Activated CD4-positive, alpha-beta T cell treated with anti-CD3 and anti-CD28 coated beads, Interleukin-2, amount 10 ng/mL, durations not matched to agents 7 days and 5 days (primary cell): ENCODE measurements at places on chromosomes 11 and 22. TPM values are rescaled to one million over a fixed set of nuclear protein-coding genes. Genes with fewer than 3 reads are reported as not detected.

Gene GPR83
- total RNA-seq, result 0.06 TPM

Gene ZNRD2
- total RNA-seq, result 35.4 TPM

Gene NAA40
- 30.4 TPM for total RNA-seq

DNA sequence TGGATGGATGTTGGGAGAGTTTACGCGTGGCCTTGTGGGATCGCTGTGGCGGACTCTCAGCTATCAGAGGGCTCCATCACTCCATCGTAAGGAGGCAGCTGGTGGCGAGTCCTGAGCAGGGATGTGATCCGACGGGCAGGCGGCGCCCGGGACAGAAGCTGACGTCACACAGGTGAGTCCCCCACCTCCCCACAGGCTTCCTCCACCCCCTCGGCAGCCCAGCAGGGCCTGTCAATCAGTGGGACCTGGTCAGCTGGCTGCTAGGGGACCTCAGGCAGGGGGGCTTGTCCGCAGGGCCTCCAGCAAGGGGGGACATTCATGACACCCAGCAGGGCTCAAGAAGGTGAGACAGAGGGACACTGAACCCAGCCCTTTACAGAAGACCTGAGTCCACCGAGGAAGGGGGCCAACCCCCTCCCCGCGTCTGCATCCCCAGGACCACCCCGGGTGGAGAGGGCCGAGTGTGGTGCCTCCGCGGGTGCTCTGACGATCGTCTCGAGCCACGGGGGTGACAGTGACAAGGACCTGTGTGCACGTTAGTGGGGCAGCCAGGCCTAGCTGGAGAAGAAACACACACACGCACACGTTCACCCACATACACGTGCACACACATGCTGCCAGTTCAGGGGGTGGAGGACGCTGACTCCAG is 7.1 kb downstream of the HRAS start:
- peaks cover 10% of the 10 kb centered on the region for H3K36me3 ChIP-seq
- no peak overlapping the region for H3K4me3 ChIP-seq

- no peak overlapping the region for H3K27ac ChIP-seq
- no peak overlapping the region for H3K4me3 ChIP-seq
- H3K36me3 ChIP-seq, result no peaks in the 10 kb centered on the region
- H3K4me1 ChIP-seq, result no peaks in the 10 kb centered on the region
- DNase-seq, result no peak
Measured at GRCh38 chr11:38819981-38820380, 2221.9 kb upstream of the RAG2 start.

DNA sequence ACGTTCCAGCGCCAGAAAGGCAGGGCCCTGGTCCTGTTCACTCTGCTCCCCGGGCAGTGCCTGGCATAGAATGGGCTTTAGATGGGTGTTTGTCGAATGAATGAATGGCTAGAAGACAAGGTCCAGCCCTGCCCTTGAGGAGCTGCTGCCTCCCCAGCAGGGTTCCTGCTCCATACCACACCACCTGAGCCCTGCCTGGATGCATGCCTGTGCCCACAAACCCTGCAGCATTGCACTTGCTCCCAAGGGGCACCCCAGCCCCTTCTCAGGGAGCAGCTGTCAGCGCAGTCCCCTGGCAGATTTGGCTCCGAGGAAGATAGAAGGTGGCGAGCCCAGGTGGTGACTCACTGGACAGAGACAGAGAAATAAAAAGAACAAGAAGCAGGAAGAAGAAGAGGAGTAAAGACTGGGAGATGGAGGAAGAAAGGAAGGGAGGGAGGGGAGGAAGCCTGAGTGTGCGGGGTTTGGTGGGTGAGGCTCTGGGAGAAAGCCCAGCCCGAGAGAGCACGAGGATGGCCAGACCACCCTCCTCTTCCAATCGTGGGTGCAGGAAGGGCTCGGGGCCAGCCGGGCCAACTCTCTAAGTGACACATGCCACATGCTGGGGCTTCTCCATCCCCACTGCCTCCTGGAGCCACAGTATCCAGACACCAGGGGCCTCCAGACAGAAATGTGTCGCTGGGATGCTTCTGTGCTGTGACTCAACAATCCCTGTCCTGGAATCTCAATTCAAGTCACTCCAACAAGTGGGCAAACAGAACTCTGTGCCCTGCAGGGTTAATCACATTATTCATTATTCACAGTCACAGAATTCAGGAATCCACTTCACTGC is 1474.3 kb downstream of the BRD1 start:
- H3K27me3 ChIP-seq, result peaks cover 2% of the 10 kb centered on the region
- H3K4me1 ChIP-seq, result no peaks in the 10 kb centered on the region
- H3K36me3 ChIP-seq, result no peaks in the 10 kb centered on the region
- H3K4me3 ChIP-seq, result no peak overlapping the region
- H3K27ac ChIP-seq, result no peak overlapping the region

- peak overlapping the region; percentile 22 for H3K27ac ChIP-seq
- H3K36me3 ChIP-seq, result peaks cover 3% of the 10 kb centered on the region
- H3K27me3 ChIP-seq, result no peaks in the 10 kb centered on the region
- H3K4me1 ChIP-seq, result peaks cover 46% of the 10 kb centered on the region
Measured at GRCh38 chr11:14409891-14410290, 50.9 kb upstream of the RRAS2 start.

- no peaks in the 10 kb centered on the region for H3K36me3 ChIP-seq
- peaks cover 5% of the 10 kb centered on the region for H3K4me1 ChIP-seq
- H3K27me3 ChIP-seq, result peaks cover 4% of the 10 kb centered on the region
- no peak overlapping the region for H3K27ac ChIP-seq
- no peak for DNase-seq
- no peak overlapping the region for H3K4me3 ChIP-seq
Measured at GRCh38 chr22:50320116-50320515, 6.7 kb downstream of the DENND6B start.

DNA sequence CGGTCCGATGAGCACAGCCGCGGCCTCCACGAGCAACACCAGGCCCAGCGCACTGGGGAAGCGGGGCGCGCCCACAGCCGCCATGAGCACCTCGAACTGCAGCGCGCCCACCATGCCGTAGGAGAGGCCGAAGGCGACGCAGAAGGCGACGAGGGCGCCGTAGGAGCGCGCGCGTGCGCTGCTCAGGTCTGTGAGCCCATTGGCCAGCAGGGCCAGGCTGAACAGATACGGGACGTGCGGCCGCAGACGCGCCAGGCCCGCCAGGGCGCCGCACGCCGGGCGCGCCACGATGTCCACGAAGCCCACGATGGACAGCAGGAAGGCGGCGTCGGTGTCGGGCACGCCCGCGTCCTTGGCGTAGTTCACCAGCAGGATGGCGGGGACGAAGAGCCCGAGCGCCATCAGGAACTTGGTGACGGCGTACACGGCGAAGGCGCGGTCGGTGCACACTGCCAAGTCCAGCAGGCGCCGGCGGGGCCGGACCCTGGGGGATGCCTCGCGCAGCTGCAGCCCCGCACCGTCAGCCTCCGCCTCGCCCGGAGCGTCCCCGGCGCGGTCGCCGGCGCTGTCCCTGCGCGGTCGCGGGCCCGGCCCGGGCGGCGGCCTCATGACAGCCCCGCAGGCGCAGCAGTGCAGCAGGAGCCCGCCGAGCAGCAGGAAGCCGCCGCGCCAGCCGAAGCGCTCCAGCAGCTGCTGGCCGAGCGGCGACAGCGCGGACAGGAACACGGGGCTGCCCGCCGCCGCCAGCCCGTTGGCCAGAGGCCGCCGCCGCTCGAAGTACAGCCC is 2.9 kb downstream of the SLC16A8 start:
- H3K4me1 ChIP-seq, result no peaks in the 10 kb centered on the region
- DNase-seq, result no peak
- H3K4me3 ChIP-seq, result no peak overlapping the region
- no peaks in the 10 kb centered on the region for H3K36me3 ChIP-seq
- H3K27me3 ChIP-seq, result peaks cover 22% of the 10 kb centered on the region

DNA sequence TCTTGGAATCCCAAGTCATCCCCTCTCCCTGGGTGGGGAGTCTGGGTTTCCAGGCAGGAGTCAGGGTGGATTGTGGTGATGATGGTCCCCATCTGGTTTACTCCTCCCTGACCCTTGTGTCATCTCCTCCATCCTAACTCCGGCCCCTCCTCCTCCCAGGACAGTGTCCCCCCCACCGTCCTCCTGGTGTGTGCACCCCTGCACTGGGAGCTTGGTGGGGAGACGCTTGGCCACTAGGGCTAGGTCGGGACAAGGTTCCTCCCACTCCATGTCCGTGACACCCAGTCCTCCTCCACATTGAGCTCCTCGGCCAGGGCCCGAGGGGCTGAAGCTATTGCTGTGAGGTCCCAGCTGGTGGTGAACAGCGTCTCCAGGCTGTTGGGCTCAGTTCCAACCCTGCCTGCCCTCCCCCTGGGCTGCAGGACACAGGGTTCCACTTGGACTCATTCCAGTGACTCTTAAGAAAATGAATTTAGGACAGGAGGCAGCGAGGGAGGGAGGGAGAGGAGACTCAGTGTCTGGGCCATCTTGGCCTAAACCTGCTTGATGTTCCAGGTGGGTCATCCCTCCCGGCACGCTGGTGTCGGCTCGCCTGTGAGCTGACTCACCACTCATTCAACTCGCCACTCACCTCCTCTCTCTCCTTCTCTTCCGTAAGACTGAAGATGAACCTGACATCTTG is 433.2 kb downstream of the TBC1D22A start:
- H3K4me3 ChIP-seq, result no peak overlapping the region
- no peaks in the 10 kb centered on the region for H3K4me1 ChIP-seq
- H3K36me3 ChIP-seq, result no peaks in the 10 kb centered on the region

DNA sequence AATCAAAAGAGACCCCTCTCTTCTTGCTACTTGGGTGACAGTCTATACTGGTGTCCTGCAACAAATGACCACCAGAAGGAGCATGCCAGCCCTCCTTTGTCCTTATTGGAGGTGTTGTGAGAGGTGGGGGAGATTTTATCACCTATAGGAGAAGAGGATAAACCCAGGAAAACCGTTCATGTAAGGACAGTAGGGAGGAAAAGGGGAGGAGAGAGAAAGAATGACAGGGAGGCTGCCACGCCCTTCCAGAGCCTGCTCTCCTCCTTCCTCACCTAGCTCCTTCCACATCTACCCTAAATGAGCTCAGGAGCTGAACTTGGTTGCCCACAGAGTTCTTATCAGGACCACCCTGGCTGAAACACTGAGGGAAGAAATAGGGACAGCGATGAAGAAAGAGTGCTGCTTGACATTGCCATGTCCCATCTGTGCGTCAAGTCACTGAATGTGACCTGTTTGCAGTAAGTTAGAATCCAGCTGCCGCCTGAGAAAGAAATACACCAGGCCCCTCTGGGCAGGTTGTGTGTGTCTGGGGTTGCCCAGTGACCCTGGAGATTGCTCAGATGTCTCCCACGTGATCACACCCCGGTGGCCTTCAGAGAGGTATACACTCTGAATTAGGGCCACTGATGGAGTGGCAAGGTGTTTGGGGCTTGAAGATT is 40.4 kb upstream of the ETS1 start:
- peaks cover 8% of the 10 kb centered on the region for H3K36me3 ChIP-seq
- DNase-seq, result peak; percentile 43
- H3K27me3 ChIP-seq, result no peaks in the 10 kb centered on the region
- H3K4me3 ChIP-seq, result peak overlapping the region; percentile 48
- H3K27ac ChIP-seq, result peak overlapping the region; percentile 71
- peaks cover 95% of the 10 kb centered on the region for H3K4me1 ChIP-seq

GRCh38 chr11:11296434-11296833 is 56.6 kb downstream of the CSNK2A3 start:
- H3K4me1 ChIP-seq, result no peaks in the 10 kb centered on the region
- H3K36me3 ChIP-seq, result no peaks in the 10 kb centered on the region

- no peak for DNase-seq
- peaks cover 5% of the 10 kb centered on the region for H3K36me3 ChIP-seq
- H3K4me3 ChIP-seq, result no peak overlapping the region
- peaks cover 12% of the 10 kb centered on the region for H3K27me3 ChIP-seq
- H3K4me1 ChIP-seq, result peaks cover 42% of the 10 kb centered on the region
Measured at GRCh38 chr11:59249535-59249934, 36.8 kb upstream of the MPEG1 start.

GRCh38 chr11:16977136-16977993 is 36.8 kb downstream of the PLEKHA7 start:
- H3K27ac ChIP-seq, result no peak overlapping the region
- H3K27me3 ChIP-seq, result peaks cover 3% of the 10 kb centered on the region
- no peak for DNase-seq
- H3K36me3 ChIP-seq, result no peaks in the 10 kb centered on the region

DNA sequence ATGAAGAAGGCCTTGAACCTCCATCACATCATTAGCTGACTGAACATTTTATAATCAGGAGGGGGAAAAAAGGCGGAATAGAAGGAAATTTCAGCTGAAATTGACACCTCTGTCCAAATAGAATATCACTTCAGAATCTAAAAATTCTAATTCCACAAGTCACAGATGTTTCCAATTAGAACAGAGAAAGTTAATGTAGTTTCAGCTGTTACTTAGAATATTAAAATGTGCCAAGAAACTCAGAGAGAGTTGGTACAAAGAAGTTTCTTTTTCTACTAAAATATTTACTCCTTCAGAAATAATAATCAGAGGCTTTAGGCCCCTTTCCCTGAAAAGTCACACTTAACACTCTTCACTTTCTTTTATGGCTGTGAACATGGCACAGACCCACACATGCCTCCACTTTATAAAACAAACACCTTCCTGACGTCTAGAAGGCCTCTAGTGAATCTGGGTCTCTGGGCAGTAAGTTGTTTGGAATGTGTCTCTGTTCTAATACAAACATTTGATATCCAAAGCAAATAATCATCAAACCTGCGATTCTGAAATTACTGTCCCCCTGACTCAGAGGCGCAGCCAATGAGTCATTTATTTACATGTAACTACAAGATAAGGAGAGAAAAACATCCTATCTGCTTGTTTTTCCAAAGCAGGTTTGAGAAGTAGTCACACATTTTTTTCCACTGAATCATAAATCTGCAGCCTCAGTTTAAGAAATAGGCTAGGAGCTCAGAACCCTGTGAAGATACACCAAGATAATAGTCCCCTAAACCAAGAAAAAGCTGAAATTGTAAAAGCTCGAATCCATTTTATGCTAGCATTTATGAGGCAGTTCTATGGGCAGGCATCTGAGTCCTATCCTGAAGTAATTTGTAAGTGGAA is 148.4 kb downstream of the ME3 start:
- DNase-seq, result no peak
- H3K4me3 ChIP-seq, result no peak overlapping the region
- H3K27me3 ChIP-seq, result no peaks in the 10 kb centered on the region
- no peak overlapping the region for H3K27ac ChIP-seq
- peaks cover 4% of the 10 kb centered on the region for H3K4me1 ChIP-seq
- H3K36me3 ChIP-seq, result no peaks in the 10 kb centered on the region

GRCh38 chr22:47276450-47276820 is 514.0 kb downstream of the TBC1D22A start:
- DNase-seq, result no peak
- H3K27ac ChIP-seq, result no peak overlapping the region
- H3K36me3 ChIP-seq, result no peaks in the 10 kb centered on the region
- no peaks in the 10 kb centered on the region for H3K4me1 ChIP-seq

- no peaks in the 10 kb centered on the region for H3K27me3 ChIP-seq
- H3K27ac ChIP-seq, result no peak overlapping the region
Measured at GRCh38 chr11:99632969-99633368, 612.2 kb downstream of the CNTN5 start.

GRCh38 chr11:72686639-72687220 is 12.5 kb upstream of the PDE2A start:
- H3K27me3 ChIP-seq, result no peaks in the 10 kb centered on the region
- no peak for DNase-seq
- H3K36me3 ChIP-seq, result peaks cover 29% of the 10 kb centered on the region
- H3K4me1 ChIP-seq, result peaks cover 47% of the 10 kb centered on the region
- peak overlapping the region; percentile 78 for H3K27ac ChIP-seq

- no peaks in the 10 kb centered on the region for H3K27me3 ChIP-seq
- H3K4me1 ChIP-seq, result peaks cover 26% of the 10 kb centered on the region
- H3K27ac ChIP-seq, result no peak overlapping the region
- DNase-seq, result no peak
- H3K4me3 ChIP-seq, result no peak overlapping the region
- peaks cover 5% of the 10 kb centered on the region for H3K36me3 ChIP-seq
Measured at GRCh38 chr11:62757846-62758788, 3.3 kb upstream of the POLR2G start.
